ENCODE measurements at places on chromosomes 13 and 19.
A peak's percentile ranks its signal among the peaks of the same experiment; 100 is the strongest.

- DNase-seq, result no peak
These were observed 73.1 kb downstream of the KCTD12 start for GRCh38 chr13:76813000-76813691.

DNA sequence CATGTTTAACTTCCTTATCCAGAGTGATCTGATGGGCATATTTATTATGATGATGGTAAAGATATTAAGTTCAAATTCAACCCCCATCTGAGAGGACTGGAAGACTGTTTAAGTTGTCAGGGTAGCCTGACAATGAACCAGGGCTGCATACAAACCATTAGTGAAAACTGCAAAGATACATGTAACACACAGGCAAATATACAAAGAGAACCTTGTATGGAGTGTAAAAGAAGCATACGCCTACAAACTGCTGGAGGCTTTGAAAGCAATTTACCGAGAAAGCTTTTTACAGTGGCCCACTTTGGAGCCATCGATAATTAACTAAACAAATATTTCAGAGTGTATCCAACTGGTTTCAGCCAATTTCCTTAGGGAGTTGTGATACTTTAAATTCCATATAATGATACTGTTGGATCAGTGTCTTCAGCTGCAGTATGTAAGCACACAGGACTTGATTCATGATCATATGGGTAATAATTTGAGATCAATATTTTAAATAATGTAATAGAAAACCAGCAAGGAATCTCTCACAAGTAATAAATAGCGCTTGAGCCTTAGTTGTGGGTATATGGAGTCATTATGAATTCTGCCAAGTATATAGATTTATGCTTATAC, 231.5 kb upstream of the SPRY2 start:
- no peak for DNase-seq

- DNase-seq, result peak; percentile 58
These were observed 552 bp downstream of the KPNA3 start for GRCh38 chr13:49791711-49792549.

- peak; percentile 56 for DNase-seq
These were observed 107.5 kb downstream of the KLF12 start for GRCh38 chr13:74026753-74027152.

GRCh38 chr13:97548138-97548537, 114.2 kb downstream of the RAP2A start:
- no peak for DNase-seq

DNA sequence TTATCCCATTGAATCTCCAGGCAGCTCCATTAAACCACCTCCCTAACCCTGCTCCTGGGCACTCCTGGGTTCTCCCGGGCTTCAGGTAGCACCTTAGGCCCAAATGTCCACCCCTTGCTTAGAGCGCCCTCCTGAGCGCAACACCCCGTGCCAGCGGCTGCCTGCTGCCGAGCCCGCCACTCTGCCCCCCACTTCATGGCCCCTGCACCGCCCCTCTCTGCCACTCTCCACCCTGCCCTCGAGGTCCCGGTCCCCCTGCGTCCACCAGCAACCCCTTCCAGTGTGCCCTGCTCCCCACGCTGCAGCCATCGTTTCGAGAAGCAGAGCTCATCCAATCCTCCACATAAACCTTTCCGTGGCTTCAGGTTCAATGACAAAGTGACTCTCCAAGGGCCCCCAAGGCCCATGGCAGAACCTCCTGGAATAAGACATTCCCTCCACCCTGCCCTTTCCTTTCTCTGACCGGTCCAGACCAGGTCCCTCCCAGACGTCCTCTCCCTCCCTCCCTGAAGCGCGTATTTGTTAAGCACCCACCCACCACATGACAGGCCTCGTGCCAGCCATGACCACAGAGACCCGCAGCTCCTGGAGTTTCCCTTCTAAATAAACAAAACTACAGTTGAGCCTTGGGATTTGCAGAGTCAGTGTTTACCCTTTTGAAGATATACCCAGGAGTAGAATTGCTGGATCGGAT, 66.6 kb downstream of the ARHGEF18 start:
- no peak for DNase-seq

- DNase-seq, result no peak
These were observed 24.6 kb downstream of the TPT1 start for GRCh38 chr13:45316338-45316737.

DNA sequence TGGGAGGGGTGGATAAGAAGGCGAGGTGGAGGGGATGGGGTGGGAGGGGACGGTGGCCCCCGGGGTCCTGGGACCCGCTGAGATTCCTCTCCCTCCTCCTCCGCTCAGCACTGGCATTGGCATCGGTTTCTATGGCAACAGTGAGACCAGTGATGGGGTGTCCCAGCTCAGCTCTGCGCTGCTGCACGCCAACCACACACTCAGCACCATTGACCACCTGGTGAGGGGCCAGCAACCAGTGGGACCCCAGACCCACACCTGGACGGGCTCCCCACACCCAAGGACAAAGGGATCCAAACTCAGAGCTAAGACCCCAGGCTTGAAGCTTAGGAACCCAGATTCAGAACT, 5.9 kb downstream of the TTYH1 start:
- no peak for DNase-seq

DNA sequence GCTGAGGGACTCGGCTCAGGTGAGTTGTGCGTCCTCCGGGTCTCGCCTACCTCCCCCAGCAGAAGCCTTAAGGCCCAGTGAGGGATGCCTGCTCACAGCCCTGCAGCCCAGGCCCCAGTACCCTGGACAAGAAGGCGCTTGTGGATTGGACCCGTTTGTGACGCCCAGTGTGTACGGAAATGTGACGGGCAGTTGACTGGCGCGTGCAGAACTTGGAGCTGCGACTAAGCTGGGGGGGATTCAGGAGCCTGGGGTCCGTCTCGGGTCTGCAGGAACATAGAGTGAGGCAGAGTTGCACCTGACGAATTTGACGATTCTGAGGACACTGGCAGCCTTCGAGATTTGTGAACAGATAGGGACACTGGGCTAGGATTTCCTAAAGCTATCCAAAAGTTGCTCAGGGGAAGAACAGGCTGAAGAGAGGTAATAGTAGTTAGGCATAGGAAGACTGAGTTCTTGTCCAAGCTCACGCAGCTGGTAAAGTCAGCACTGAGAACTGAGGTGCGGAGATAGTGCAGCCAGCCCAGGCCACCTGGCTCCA, 519 bp downstream of the ZNF551 start:
- no peak for DNase-seq

DNA sequence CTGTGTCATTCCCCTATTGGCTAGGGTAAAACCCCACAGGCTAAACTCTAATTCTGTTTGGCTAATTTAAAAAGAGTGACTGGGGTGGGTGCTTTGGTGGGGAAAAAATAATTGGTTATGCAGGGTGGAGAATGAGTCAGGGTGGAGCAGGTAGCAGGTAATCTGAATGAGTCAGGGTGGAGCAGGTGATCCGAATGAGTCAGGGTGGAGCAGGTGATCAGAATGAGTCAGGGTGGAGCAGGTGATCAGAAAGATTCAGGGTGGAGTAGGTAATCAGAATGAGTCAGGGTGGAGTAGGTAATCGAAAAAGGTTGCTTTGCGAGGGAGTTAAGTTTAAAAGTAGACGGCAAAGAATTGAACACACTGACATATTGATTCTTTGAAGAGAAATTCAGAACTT, 1218.8 kb upstream of the ATXN8OS start:
- no peak for DNase-seq

DNA sequence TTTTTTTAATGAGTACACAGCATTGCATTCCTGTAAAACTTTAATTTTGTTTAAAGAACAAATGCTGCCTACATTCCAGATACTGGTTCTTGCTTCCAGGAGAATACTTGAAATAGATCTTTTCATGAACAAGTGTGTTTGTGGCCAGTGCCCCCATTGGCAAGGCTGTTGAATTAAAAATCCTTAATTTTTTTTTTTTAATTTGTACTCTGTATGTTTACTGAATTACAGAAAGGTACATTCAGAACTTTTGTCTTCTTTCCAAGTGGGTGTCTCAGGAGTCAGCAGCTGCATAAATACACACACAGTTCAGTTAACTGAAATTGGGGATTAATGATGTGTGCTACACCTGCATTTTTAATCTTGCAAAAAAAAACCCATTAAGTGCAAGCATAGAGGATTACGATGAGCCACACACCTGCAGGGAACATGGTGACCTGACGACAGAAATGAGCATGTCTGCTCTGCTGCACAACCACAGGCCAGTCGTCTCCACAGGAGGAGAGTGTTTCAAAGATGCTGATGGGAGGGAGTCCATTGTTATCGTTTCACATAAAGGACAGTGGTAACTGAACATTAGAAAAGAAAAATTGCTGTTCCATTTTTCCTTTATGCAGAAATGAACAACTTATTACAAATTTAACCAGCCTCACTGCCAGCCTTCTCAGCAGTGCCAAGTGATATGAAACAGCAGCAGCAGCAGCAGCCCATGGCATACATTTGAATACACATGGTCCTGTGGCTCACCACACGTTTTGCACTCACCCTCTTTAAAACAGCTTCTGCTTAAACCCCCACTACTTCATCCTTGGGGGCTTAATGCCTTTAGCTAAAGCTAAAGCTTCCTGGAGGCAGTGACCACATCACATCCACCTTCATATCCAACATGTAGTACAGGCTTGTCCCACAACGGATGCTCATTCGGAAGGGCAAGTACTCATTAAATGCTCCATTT, 72.3 kb upstream of the RFC3 start:
- DNase-seq, result no peak

DNA sequence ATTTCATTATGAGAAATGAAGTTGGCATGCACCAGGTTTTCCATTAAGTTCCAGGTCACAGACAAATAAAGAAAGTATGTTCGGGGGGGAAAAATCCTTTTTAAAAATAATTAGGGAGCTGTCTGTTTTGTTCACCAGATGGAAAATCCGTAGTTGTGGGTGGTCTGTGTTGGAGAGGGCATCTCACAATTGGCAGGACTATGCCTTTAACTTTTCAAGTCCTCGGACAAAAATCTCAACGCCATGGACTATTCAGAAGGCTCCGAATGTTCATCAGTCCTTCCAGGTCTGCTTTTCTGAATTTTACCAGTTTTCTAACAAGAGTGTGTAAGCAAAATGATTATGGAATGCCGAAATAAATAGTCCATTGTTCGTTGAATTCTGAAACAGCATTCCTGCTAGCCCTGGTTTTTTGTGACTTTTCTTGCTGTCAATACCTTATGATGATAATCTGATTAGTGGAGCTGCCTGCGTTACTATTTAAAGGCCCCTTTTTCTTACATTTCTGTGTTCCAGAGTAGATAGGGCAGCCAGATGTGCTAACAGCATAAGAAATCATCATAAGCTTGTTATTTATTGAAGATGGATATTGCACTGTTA, 146.9 kb downstream of the TM9SF2 start:
- no peak for DNase-seq

DNA sequence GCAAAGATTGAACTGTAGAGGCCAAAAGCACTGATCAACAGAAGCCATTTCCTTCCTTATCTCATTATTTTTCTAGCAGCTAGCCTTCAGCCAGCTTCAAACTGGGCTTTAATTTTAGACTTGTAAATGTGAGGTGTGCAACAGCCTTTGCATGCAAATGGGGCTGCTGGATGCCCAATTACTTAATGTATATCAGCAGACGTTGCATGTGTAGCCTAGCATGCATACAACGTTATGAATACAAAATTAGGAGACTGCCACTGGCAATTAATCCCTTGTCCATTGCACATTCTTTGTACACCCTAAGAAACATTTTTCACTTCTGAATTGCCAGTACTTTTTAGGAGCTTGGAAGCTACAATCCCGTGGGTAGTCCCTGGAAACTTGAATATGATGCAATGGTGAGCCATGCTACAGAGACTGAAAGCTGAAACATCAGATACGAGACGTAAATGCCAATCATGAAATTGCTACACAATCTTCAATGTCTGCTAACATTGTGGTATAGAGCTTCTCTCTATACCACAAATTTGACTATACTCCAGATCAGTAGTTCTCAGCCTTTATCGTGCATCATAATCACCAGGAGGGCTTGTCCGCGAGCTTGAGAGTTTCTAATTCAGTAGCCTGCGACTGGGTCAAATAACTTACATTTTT, 20.2 kb downstream of the EPSTI1 start:
- DNase-seq, result no peak

Measured in stimulated activated CD4-positive, alpha-beta T cell treated with anti-CD3 and anti-CD28 coated beads, Interleukin-2, amount 100 ng/mL, for 24 hours (primary cell).